Hippocampal formation (tissue), 2 donors: ENCODE measurements at places on chromosomes 3 and 15.

GRCh38 chr15:100253640-100254039 is 88.1 kb downstream of the ADAMTS17 start:
- no peak for DNase-seq

- DNase-seq = no peak
Measured at GRCh38 chr3:161548301-161548700, 51.7 kb downstream of the OTOL1 start.

DNA sequence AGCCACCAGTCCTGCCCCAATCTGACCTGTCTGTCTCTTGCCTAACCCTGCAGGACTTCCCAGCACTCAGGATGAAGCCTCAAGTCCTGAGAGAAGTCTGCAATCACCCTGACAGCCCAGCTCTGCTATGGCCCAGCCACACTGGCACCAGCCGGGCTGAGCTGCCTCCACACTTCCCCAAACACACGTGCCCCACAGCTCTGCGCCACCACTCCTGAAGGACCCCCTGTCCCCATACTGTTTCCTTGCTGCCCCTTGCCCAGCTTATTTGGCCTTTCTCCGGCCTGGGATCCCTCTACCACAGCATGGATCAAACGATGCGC is 76.6 kb downstream of the TBC1D2B start:
- DNase-seq = no peak

GRCh38 chr3:140206196-140207040 is 271.4 kb downstream of the CLSTN2 start:
- DNase-seq = no peak

- no peak for DNase-seq
Measured at GRCh38 chr3:122688996-122689395, 8.4 kb downstream of the PARP14 start.

DNA sequence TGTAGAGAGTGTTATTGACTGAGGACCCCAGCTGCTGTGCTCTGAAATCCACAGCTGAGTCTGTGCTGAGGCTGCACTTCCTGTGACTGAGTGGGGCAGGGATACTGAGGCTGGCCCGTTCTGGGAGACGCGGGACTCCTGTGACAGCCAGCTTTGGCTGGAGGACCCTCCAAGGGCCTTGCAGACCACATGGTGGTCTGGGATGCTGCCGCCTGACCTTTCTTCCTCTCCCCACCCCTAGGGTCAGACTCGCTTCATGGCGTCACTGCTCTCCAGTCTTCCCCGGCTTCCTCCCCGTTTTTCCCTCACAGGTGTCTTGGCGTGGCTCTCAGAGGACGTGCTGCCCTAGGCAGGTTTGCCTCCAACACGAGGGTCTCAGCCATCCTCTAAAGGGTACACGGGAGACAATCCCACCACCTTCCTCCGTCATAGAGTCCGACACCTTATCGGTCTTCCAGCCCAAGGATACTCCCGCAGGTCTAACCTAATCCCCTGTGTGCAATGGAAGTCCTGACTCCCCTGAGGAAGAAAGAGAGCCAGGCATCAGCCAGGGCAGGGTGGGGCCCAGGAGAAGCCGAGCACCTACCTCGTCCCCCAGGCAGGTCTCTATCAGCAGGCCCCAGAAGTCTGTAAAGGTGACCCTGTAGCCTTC is 19.9 kb upstream of the EHD4 start:
- no peak for DNase-seq

DNA sequence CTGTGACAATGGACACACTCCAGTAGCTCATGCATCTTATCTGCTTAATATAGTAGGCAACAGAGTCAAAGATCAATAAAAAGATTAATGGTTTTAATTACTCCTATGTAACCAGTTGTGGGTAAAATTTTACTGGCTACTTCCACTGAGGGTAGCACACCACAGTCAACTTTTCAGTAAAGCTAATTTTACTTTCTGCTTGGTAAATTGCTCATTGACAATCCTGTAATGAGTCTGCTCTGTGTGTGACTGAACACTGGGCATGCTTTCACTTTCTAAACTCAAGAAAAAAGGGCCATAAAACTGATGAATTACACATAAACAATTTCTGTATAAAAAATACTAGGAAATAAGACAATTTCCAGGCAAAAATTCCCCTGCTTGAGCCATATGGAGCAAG is 838.3 kb downstream of the VGLL3 start:
- DNase-seq = no peak

- no peak for DNase-seq
Measured at GRCh38 chr15:28017423-28017924, 81.6 kb downstream of the OCA2 start.

DNA sequence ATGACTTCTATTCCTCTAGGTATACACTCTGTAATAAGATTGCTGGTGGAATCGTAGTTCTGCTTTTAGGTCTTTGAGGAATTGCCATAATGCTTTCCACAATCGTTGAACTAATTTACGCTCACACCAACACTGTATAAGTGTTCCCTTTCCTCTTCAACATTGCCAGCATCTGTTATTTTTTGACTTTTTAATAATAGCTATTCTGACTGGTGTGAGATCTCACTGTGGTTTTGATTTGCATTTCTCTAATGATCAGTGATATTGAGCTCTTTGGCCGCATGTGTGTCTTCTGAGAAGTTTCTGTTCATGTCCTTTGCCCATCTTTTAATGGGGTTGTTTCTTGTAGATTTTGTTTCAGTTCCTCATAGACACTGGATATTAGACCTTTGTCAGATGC is 12.8 kb downstream of the NXPE3 start:
- DNase-seq = no peak

GRCh38 chr3:66673293-66673692 is 172.5 kb upstream of the LRIG1 start:
- DNase-seq = no peak

- no peak for DNase-seq
Measured at GRCh38 chr3:99084826-99085225, 183.3 kb upstream of the DCBLD2 start.

- DNase-seq = no peak
Measured at GRCh38 chr15:48244921-48245320, 38.8 kb downstream of the SLC12A1 start.

- DNase-seq = no peak
Measured at GRCh38 chr15:39404767-39405181, 176.1 kb upstream of the THBS1 start.

GRCh38 chr15:28190391-28191174 is 91.5 kb upstream of the OCA2 start:
- no peak for DNase-seq

GRCh38 chr3:16050641-16051467 is 123.6 kb upstream of the GALNT15 start:
- DNase-seq = no peak

GRCh38 chr3:193174140-193174539 is 66.9 kb upstream of the PLAAT1 start:
- DNase-seq = no peak

- DNase-seq = no peak
Measured at GRCh38 chr3:61439122-61439458, 122.3 kb upstream of the PTPRG start.

- no peak for DNase-seq
Measured at GRCh38 chr3:42823351-42823750, 14.1 kb downstream of the ACKR2 start.

DNA sequence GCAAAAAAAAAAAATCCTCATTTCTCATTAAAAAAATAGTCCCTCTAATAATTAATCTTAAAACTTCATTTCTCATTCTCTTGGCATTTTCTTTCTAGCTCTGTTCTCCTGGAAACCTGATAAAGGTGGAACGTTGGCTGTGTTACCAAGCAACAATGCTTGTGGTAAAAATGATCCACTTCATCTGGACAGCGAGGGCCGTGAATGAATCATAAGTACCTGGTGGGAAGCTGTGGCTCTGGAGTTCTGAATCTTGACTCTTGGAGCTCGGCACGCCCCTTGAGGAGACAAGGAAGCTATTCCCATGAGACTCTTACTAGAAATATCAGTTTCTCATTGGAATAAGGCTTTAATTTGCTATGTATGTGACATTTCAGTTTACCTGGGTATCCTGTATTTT is 32.5 kb downstream of the BCL2L10 start:
- no peak for DNase-seq

- DNase-seq = no peak
Measured at GRCh38 chr3:115623044-115623868, at the start of gene GAP43. TSS of gene GAP43 (plus strand) at chr3:115623510. CDS start at chr3:115623690, 180 bp downstream.

DNA sequence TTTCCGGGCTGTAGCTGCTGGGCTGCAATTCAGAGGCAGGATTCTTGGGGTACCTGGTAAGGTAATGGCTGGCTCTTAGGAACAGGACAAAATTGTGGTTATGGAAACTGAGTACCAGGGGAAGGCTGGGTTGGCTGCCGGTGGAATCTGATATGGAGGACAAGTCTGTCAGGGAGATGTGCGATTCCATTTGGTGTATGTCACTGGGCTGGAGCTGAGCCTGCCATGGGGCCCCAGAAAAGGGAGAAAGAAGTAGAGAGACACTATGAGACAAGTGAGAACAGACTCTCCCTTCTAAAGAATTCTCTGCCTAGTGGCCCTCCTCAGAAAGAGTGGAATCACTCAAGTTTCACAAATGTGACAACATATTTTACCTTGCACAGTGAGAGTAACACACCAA is 368.2 kb upstream of the ROPN1 start:
- DNase-seq = no peak
